ENCODE measurements at places on chromosomes 5 and 9.
A peak's percentile ranks its signal among the peaks of the same experiment; 100 is the strongest.

- no peak for DNase-seq
Observed at GRCh38 chr9:112881331-112881730, 9.3 kb downstream of the SLC46A2 start.

GRCh38 chr9:92769990-92770359 is 5.3 kb upstream of the BICD2 start:
- DNase-seq: no peak

GRCh38 chr9:133371261-133371711 is 4.6 kb downstream of the SURF4 start:
- no peak for DNase-seq

DNA sequence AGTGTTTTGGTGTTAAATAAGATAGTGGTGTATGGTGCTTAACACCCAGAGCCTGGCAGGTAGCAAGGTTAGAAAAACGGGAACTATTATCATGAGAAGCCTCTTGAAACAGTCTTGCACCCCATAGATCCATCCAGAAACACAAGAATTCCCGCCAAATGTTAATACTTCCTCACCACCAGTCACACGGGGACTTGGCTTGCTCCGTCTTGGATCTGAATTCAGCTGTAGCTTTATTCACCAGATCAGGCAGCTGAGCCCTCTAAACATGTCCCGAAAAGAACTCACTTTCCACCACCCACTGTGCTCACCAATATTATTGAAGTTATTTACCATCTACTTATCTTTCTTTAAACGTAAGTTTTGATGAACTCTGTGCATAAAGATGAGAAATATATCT is 101.6 kb upstream of the PTPN3 start:
- no peak for DNase-seq

DNA sequence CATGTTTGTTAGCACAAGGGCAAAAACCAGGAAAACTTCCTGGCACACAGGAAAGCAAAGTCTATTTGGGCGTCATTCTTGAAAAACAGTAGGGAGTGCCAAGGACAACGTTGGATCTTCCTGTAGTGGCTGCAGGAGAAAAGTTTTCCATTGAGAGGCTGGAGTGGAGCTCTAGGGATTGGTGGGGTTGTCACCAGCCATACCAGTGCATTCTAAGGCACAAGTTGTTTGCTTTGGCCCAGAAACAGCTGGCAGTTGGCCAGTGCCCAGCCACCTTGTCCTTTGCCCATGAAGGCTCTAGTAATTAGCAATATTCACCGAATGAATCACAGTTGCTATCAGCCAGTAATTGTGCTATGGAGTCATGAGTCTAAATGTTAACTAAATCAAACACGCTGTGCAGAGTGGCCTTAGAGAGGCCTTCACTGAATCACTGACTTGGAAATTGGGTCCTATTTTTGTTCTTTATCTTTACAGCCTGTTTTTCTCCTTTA is 26.4 kb downstream of the TNFSF15 start:
- DNase-seq: no peak

DNA sequence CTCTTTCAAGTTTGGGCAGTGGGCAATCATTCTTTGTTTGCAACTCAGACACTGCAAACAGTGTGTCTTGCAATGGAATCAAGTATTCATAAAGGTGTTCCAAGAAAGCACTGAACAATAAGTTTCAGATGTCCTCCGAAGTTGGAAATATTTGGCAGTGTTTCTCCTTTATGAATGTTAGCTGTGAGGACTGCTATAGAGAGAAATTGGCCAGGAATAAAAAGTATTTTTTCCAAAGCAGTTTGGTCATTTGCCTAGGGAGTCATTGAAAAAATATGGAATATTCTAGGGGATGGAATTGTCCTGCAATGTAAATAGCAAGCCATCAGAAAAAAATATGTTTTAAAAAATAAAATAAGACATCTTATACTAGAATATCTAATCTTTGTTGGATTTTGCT is 688.6 kb upstream of the SEMA6A start:
- no peak for DNase-seq

- no peak for DNase-seq
Observed at GRCh38 chr9:32385885-32386283, 1.4 kb downstream of the ACO1 start.

- no peak for DNase-seq
Observed at GRCh38 chr5:138841531-138841930, 33.6 kb downstream of the LRRTM2 start.

- no peak for DNase-seq
Observed at GRCh38 chr9:10396615-10397014, 216.2 kb downstream of the PTPRD start.

- DNase-seq: no peak
Observed at GRCh38 chr5:80369521-80369920, 38.3 kb upstream of the ZFYVE16 start.

GRCh38 chr9:89167788-89168187 is 10.8 kb downstream of the SHC3 start:
- DNase-seq: no peak

DNA sequence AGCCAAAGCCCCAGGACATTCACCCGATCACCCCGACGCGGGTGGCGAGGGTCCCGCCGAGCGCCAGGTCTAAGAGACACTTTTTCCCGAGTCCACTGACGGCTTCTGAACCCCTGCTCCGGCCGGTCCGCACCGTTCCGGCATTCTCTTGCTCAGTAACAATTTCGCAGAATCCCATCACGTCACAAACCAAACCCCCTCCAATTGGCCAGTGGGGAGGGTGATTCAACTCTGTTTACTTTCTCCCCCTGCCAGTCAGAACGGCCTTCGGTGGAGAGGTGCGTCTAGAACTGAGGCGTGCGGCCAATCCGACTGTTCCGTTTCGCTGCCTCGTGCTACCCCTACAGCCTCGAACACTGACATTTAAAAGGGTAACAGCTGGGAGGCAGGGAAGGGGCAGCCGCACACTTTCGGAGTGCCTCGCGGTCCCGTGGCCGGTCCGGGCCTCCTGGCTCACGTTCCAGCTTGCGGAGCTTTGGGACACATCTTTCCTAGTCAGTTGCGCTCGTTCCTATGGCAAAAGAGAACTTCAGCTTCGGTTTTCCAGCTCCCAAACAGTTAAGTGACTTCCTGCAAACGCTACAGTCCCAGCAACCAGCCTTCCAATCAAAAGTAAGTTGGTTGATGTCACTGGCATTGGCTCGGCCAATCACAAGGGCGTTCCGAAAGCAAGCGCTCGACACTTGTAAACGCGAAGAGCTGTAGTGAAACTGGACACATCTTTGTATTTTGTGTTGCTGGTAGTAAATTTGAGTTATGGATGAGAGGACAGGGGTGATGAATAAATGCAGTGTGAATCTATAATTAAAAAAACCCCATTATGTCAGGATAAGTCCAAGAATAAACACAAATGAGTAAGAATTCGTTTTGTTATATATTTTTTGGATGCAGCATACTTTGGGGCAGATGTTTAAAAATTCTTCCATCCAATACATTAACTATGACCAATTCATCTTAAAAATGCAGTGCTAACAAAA is at the start of gene KLF9:
KLF9 (minus strand) TSS at position 859 of the 977 bp plus-strand sequence. CDS start 1,294 bp downstream, outside the sequence.
- peak; percentile 81 for DNase-seq

DNA sequence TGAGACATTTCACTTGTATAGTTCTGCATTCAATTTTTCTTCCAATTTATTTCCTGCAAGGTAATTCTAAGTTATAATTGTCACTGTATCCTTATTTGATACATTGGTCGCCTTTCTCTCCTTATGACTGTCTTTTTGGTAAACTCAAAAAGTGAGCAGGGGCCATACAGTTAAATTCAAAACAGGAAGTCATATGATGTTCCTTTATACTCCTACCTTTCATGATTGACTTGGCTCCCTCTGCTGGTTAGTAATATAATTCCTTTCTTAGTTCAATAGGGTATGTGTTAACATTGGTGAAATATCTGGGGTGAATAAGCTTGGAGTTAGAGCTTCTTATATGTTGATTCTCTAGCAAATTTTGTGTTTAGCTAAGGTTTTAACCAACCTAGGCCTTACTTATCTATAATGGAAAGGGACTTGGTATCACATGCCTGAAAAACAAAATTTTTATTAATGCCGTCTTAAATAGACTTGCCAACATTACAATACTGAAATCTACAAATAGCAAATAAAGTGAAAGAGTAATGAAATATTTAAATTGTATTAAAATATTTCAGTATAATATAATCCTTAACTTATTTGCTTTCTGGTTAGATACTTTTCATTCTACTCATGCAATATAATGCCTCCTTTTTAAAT is 6.0 kb upstream of the NIPBL start:
- peak; percentile 93 for DNase-seq

DNA sequence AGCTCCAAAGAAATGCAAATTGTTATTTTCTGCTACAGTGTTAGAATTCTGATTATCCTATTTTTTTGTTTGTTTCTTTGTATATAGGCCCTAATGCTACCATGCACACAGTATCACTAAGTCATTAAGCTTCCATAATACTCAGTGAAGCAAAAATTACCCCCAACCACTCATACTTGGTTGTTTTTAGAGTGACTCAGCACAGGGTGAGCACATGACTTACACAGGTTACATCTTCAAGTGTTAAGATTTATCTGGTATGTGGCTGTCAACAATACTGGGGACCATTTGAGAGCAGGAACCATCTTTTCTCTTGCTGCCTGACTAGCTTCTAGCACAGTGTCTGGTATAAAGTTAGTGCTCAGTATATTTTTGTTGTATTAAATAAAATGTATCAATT is 255.8 kb upstream of the SLC24A2 start:
- no peak for DNase-seq

GRCh38 chr9:114412048-114412683 is 24.4 kb upstream of the AKNA start:
- no peak for DNase-seq

DNA sequence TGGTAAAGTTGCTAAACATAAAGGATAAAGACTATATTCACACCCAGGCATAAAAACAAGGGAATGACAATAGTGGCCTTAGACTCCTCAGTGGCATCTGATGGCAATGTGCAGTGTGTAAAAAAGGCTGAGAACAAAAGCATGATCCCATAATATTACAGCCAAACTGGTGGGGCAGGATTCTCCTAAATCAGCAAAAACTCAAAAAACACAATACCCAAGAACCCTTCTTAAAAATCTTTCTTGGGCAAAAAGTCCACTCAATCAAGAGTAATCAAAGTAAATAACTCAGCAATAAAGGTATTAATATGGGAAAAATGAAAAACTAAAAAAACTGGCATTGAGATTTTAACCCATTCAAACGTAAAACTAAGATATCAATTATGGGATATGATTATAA is 1.6 kb upstream of the MOCS2 start:
- DNase-seq: no peak

DNA sequence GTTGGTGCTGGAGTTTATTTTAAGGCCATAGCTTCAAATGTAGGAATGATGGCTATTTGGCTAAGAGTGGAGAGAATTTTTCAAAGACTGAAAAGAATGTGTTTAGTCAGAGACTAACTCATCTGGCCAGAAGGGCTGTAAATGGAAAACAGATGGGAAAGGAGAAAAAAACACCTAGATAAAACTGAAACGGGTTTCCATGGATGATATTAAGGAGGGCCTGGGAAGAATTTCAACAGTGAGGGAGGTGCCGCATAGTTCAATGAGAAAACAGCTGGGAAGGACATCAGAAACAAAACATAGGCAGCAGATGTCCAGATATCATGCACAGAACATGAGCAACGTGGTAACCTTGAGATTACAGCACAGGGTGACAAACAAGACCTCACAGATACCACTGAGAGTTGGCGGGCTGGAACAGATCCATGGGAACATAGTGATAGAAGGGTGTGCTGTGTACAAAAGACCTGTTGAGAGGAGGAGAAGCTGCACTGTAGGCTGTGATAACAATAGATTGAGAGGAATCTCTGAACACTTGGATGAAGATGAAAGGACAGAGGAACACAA is 31.2 kb upstream of the RAD23B start:
- peak; percentile 70 for DNase-seq

DNA sequence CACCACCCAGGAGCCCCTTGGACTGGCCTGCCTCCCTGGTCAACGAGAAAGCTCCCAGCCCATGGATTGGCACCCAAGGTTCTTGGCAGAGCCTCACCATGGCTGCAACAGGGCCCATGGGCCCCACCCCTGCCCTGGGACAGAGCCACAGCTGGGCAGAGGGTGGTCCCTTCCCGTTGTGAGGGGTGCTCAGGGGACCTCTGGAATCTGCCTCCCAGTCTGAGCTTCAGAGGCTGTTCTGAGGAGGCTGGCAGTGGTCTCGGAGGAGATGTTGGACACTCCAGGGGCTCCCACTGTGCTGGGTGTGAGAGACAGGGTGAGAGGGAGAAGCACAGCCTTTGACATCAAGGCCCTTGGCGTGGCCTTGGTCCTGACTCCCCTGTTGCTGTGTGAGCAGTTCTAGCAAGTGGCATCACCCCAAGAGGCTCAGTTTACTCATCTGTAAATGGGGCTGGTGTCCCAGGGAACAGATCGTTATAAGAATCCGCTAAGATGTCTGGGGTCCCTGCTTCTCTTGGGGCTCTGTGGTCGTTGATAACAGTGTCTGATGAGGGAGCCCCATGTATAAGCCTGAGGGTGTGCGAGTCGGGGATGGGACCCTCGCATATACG is 33.0 kb downstream of the LHX3 start:
- no peak for DNase-seq

GRCh38 chr5:10220248-10220647 is 29.4 kb downstream of the ATPSCKMT start:
- DNase-seq: no peak

DNA sequence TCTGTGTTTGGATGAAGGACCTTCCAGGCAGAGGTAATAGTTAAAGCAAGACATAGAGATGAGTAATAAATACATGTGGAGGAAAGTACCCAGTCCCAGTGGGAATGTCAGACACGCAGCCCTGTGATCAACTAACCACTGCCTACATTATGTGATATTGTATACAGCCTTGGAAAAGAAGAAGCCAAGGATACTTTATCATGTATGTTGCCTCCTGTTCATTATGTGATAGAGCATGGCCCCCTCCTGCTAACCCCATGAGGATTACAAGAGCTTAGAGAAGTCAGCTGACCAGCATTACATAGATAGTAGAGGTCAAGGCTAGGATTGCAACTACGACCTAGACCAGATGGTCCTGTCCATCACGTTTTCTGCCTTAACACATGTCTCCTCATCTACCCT is 497.0 kb upstream of the TNC start:
- no peak for DNase-seq

- DNase-seq: no peak
Observed at GRCh38 chr5:4627929-4628328, 512.2 kb upstream of the ADAMTS16 start.

GRCh38 chr5:141003791-141004611 is 37.7 kb downstream of the PCDHAC2 start:
- no peak for DNase-seq

DNA sequence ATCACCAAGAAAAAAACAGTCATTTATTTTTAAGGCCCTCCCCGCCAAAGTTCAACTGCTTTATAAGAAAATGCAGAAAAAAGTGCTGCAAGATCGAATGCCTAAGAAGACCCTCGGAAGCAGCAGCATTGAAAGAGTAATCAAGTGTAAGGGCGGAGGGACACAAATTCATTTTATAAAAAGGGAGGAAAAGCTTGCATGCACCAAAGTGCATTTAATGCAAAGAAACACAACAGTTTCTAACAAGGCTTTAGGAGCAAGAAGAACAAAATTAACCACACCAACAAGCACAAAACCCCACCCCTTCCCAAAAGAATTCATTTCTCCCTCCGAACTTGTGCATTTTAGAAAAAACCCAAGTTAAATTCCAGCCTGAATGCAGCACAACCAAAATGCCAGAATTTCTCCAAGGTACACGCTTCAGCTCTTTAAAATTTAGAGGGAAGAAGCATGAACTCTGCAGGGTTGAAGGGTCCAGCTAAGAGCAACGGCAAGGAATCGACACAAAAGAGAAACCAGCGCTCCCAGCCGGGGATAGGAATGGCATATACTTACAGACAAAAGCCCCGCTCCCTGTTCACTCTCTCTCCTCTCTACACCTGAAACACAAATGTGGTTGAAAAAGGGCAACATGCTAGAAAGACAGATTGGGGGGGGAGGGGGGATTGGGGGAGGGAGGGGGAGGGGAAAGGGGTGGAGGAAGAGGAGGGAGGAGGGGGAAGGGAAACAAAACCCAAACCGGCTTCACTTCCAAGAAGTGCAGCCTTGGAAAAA is at the start of gene NREP:
NREP (minus strand) TSS at position 614 of the 774 bp plus-strand sequence. CDS start 1,422 bp downstream, outside the sequence.
- DNase-seq: peak; percentile 70

Data from NCI-H1694 (cell line).